ENCODE measurements at places on chromosomes 6 and 20.

DNA sequence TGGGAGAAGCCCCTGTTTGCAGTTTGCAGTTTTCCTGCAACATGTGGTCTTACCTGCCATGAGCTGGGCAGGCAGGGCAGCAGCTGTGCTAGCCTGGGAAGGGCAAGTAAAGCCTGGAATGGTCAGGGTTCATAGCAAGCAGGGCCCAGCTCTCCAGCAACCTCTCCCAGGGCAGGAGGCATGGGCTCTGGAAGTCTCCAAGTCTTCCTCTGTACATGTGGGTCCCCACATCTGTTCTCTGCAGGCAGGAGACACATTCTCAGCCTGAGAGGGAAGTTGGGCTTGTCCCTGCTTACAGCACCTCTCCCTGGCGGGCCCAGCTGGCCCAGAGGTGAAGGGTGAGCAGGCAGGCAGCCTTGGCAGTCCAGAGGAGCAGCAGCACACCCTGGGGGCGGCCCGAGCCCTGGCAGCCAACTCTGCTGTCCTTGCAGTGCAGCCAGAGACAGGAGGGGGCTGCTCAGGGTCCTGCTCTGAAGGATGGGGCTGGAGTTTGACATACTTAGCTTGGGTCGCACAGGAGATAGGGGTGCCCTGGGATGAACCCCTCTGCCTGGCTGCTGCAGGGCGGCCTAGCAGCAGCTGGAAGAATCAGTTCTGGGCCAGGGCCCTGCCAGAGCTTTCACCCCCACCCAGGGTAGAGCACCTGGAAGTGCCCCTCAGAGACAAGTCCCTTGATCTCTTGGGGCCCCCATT, 176.0 kb downstream of the MRPL14 start:
- DNase-seq, result no peak

- no peak for DNase-seq
Measured at GRCh38 chr20:3613821-3614440, 49.3 kb downstream of the GFRA4 start.

DNA sequence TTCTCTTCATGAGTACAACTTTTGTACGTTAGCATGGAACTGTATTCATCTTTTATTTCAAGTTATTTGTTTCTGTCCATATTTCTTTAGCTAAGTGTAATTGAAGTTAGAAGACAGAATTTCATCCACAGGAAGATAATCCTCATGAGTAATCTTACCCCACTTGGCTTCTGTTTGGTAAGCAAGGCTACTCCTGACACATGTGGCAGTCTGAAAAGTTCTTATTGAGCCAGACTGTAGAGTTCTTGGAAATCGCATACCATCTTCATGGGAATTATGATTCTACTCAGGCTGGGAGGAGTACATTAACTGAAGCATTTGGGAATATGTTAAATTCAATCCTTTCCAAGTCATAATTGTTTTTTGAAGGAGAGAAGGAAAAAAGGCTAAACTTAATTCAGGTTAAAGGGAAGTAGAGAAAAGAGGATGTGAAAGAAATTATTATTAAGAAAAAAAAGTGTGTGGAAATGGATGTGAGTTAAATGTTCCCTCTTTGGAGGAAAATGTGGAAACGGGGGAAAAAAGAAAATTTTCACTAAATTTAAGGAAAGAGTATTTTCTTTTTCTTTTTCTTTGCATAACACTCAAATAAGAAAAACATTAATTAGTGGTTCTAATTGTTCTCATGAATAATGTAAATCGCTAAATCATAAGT, 41.5 kb upstream of the TENT5A start:
- no peak for DNase-seq

DNA sequence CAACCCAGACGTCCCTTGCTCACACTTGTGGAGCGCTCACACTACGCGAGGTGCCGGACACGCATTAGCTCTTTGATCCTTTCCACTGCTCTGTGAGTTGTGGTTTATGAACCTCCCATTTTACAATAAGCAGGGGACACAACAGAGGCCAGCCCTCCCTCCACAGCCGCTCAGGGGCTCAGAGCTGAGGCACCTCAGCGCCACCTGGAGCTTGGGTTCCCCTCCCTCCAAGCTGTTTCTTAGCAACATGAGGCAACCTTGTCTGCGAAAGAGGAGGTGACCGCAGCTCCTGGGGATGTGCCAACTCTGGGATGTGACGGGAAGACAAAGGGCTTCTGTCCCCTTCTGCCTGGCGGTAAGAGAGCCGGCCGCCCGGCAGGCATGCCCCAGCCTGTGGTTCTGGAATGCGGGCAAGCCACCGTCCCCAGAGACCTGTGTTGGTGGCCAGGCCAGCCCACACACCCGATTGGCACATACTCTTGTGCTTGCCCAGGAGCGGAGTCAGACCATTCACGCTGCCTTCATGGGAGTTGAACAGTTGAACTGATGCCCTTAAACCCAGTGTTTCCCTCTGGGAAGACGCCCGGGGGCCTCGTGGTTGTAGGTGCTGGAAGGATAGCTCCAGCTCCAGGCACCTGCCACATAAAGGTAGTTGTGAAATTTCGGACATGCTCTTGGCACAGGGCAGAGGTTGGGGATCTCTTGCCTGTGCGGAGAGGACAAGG, 44.5 kb downstream of the RBM38 start:
- DNase-seq, result no peak

GRCh38 chr20:53941680-53942471, 128.5 kb downstream of the BCAS1 start:
- no peak for DNase-seq

DNA sequence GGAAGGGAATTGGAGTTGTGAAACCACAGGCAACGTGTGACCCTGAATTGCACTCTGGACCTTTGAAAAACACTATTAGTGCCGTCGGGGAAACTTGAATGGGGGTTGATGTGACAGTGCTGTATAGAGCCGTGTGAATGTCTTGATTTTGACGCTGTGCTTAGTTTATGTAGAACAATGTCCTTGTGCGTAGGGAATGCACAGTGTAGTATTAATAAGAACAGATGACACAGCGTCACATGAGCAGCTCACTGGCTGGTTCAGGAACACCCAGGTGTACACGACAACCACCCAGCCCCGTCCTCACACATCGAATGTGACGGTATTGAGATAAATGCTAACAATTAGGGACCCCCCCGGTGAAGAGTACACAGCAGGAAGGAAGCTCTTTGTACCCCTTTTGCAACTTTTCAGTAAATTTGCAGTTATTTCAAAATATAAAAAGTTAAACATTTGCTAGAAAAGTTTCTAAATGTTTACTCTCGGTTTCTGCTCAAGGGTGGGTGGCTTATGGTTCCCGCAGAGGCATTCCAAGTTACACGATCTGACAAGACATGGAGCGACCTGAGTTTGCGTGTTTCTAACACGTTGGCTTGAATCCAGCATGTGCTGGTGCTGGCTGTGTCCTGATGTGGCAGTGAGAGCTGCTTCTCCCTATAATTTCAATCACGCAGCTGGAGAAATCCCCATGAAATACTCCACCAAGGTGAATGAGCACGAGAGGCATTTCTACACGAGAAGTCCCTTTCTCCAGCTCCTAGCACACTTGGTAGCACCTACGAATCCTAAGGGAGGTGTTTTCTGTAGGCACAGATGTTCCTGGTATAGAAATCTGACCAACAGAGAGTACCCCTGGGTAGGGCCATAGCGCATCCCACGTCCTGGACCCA, 208.0 kb upstream of the EXOC2 start:
- no peak for DNase-seq

All from pulmonary artery endothelial cell (primary cell).